Subcutaneous preadipocyte (primary cell): ENCODE measurements at places on chromosomes 3 and 15. TPM values are rescaled to one million over a fixed set of nuclear protein-coding genes. Genes with fewer than 3 reads are reported as not detected.

The CCDC33 gene
- total RNA-seq = not detected in 2 replicates

The UROC1 gene
- total RNA-seq = not detected in 2 replicates

The CYP19A1 gene
- total RNA-seq = 6.3 and 34.5 TPM in 2 replicates

The NR1I2 gene
- 0.20 TPM in 1 of 2 replicates, not detected in the other for total RNA-seq

The GAP43 gene
- total RNA-seq = 0.39 and 0.73 TPM in 2 replicates

The CHRNB4 gene
- total RNA-seq = not detected in 2 replicates
